ENCODE measurements at places on chromosomes 4 and X.

GRCh38 chrX:31356275-31357212 is 284.7 kb upstream of the FTHL17 start:
- no peak for DNase-seq

GRCh38 chr4:55311792-55312488 is 34.1 kb upstream of the SRD5A3 start:
- DNase-seq = no peak

- DNase-seq = peak; percentile 51
Observed at GRCh38 chr4:3880615-3881120, 114.5 kb downstream of the ADRA2C start.

GRCh38 chr4:63090641-63091040 is 1318.6 kb downstream of the TECRL start:
- DNase-seq = no peak

DNA sequence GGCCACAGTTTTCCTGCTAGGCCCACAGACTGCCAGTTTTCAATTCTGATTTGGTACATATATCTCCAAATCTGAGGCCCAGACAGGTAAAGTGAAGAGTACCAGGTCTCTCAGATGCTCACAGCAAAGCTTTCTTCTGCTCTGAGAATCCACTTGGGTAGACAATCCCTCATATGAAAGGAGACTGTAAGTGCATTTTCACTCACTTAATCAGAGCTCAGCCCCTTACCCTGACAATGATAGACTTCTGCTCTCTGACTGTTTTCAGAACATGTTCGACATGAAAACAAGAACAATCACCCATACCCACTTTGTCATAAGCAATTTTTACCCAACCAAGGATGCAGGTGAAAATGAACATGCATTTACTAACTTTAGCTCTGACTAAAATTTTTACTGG is 7.1 kb downstream of the GPRIN3 start:
- no peak for DNase-seq
